NCI-H1417 treated with DMSO at 0.1 percent for 48 hours (cell line): ENCODE measurements at places on chromosomes 2 and 18.

- no peak for DNase-seq
These were observed 662 bp downstream of the ACVR2A start for GRCh38 chr2:147845411-147845971.

DNA sequence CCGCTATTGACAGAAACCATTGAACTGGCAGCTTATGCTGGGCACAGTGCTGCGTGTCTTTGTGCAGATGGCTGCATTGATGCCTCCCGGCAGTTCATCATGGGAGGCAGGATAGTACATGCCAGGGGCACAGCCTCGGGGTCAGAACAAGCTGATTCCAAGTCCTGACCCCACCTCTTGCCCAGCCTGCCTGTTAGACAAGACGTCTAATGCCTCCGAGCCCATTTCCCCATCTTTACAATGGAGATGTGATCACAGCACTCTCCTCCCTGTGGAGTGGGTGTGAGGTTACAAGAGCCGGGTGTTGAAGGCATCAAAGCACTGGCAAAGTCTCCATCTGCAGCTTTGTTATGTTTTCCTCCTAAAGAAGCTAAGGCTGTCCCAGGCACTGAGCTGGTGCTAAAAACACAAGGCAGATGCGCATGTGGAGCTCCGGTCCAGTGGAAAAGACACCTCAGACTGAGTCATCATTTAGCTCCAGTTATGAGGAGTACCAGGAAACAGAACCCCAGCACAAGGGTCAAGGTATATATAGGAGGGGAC lies 125.7 kb upstream of the EPAS1 start:
- no peak for DNase-seq

- DNase-seq = no peak
These were observed 53.9 kb downstream of the MYO7B start for GRCh38 chr2:127589358-127589757.

DNA sequence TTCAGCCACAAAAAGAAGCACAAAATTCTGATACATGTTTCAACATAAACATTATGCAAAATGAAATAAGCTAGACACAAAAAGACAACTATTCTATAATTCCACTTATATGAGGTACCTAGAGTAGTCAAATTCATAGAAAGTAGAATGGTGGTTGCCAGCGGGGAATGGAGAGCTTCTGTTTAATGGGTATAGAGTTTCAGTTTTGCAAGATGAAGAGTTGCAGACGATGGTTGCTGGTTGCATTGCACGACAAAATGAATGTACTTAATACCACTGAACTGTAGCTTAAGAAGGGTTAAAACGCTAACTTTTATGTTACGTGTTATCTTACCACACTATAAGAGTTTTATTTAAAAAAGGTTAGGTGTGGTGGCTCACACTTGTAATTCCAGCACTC lies 13.5 kb downstream of the YWHAQ start:
- DNase-seq = no peak

- no peak for DNase-seq
These were observed 64.6 kb downstream of the TGIF1 start for GRCh38 chr18:3514312-3515216.

GRCh38 chr2:143688248-143688647 lies 559.0 kb downstream of the ARHGAP15 start:
- no peak for DNase-seq
